GM13977 (cell line): ENCODE measurements at places on chromosomes 4 and X.

DNA sequence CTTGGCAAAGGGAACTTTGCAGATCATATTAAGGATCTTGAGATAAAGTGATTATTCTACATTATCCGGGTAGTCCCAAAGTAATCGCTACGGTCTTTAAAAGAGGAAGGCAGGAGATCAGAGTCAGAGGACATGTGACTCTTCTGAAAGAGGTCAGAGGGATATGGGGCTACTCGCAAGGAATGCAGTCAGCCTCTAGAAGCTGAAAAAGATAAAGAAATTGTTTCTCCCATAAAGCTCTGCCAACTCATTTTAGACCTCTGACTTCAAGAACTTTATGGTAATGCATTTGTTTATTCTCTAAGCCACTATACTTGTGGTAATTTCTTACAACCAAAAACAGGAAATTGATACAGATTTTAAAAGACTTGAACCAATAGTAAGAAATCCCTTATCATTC lies 48.6 kb downstream of the NPY5R start:
- DNase-seq, result no peak

GRCh38 chrX:16061296-16061695 lies 62.1 kb upstream of the GRPR start:
- DNase-seq, result no peak

GRCh38 chr4:83473966-83474365 lies 10.9 kb downstream of the ABRAXAS1 start:
- no peak for DNase-seq

DNA sequence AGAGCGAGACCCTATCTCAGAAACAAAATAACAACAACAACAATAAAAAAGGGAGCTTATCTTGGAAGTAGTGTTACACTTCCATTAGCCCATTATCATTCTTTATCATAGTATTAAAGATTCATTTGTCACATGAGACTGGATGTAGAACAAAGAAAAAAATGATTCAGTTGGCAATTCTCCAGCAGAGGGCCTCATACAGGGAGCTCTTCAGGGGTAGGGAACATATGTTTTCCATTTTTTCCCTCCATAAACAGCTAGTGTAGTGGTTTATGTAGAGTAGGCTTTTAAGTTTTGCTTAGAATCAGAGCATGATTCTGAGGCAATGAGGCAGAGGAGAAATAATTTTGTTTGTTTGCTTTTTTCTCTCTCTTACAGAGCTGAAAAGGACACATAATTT lies 5.8 kb downstream of the CPE start:
- DNase-seq, result no peak

DNA sequence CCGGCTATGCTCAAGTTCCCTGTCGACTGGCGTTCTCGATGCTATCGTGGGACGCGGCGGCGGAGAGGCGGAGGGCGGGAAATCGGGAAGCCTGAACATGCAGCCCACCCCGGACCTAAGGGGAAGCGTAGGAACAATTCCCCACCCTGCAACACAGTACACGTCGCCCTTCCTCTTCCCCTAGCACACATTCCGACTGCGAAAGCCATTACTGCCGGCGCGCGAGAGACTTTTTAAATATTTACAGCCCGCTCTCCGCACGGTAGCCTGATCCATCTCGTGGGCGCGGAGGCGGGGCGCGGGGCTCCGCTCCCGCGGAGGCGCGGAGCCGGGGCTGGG lies 48.1 kb upstream of the BCOR start:
- no peak for DNase-seq

DNA sequence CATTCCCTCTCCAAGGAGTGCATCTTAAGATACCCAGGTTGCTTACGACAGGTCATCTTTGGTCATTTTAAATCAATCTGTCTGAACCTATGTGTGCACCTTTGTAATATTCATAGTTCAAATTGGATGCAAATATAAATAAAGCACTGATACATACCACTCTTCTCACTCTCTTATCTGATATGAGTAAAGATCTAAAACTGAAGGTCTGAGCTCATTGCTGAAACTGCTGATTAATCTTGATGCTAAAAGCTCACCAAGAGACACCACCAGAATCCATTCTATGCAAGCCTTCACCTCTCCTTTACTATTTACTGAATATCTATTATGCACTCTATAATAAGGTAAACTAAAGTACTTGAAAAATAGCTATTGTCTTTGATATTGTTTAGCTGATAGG lies 16.6 kb downstream of the HSD17B13 start:
- DNase-seq, result peak; percentile 42

GRCh38 chr4:38003102-38003501 lies 42.9 kb downstream of the PTTG2 start:
- no peak for DNase-seq

- DNase-seq, result no peak
Measured at GRCh38 chr4:95417531-95417930, 131.2 kb downstream of the UNC5C start.

- DNase-seq, result no peak
Measured at GRCh38 chr4:176335421-176335820, 15.7 kb downstream of the SPCS3 start.

DNA sequence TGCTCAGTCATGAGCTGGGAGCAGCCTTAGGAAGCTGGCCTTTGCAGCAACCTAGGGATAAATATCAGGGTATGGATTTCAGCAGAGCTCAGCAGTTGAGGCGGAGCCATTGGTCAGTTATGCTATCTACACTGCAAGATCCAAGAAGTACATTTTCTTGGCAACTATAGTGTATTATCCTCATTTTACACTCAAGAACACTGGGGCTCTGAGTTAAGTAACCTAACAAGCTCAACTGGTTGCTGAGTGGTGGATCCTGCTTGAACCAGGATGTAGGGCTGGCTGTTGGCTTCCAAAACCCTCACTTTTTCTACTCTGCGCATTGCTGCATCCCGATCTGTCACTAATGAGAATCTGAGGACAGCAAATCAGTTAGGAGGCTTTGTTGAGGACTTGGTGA lies 1.5 kb upstream of the SCARB2 start:
- DNase-seq, result no peak

DNA sequence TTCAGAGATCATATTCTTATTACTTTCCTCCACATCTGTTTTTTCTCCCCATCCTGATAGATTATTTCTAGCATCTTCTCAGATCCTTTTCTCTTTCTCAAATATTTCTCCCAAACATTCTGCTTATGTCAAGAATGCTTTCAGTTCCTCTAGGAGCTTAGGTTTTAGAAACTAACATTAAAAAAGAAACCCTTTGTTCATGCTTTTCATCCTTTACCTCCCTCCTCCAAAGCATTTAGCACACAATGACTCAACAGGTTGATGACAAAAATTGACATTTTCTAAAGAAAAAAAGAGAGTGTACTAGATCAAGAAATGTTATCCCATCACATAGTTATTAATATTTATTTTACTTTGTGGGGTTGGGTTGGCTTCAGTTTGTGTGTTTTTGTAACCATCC lies 16.5 kb upstream of the ALB start:
- DNase-seq, result peak; percentile 4

DNA sequence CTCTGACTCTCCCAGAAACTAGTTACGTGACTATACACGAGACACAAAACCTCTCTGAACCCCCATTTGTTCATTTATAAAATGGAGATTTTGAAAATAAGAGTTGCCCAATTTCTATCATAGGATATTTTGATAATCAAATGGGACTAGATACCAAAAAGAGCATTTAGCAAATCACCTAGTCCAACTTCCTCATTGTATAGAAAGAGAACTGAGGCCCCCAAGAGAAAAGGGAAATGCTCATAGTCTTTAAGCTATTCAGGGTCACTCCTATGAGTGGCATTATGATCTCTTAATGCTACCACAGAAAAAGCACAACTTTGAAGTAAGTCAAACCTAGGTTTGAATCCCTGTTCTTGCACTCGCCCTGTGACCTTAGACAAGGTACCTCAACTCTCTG lies 62.7 kb downstream of the BMP15 start:
- DNase-seq, result no peak

- no peak for DNase-seq
Measured at GRCh38 chrX:115038406-115038805, 21.0 kb upstream of the IL13RA2 start.

- DNase-seq, result no peak
Measured at GRCh38 chrX:140503714-140504351, 1.0 kb downstream of the SOX3 start.

DNA sequence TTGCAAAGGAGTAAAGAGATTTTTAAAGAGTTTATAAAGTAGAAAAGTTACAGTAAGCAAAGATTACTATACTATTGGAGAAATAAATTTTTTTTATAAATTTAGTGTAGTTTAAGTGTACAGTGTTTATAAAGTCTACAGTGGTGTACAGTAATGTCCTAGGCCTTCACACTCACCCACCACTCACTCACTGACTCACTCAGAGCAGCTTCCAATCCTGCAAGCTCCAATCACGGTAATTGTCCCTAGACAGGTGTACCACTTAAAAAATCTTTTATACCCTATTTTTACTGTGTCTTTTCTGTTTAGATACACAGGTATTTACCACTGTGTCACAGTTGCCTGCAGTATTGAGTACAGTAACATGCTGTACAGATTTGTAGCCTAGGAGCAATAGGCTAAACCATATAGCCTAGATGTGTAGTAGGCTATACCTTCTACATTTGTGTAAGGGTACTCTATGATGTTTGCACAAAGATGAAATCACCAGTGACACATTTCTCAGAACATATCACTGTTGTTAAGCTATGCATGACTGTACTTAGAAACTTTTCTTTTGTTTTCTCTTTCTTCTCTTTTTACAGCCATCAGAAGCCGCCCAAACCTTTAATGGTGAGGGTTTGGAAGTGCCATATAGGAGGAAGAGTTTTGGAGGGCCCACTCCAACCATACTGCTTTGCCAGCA lies 11.8 kb upstream of the SH3RF1 start:
- DNase-seq, result no peak

- no peak for DNase-seq
Measured at GRCh38 chrX:135688137-135688536, 25.3 kb upstream of the CT45A1 start.

- no peak for DNase-seq
Measured at GRCh38 chr4:163967263-163967662, 472.8 kb downstream of the TMA16 start.

DNA sequence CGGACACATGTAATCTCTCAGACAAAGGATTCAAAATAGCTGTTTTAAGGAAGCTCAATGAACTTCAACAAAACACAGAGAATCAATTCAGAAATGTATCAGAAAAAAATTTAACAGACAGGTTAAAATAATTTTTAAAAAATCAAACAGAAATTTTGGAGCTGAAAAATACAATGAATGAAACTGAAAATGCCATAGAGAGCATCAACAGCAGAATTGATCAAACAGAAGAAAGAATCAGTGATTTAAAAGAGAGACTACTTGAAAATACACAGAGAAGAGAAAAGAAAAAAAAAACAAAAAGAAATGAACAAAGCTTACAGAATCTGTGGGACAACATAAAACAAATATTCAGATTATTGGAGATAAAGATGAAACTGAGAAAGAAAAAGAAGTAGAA lies 118.8 kb upstream of the GYPA start:
- no peak for DNase-seq

- DNase-seq, result no peak
Measured at GRCh38 chr4:112520598-112521122, 4.7 kb upstream of the NEUROG2 start.

GRCh38 chr4:158823461-158823873 lies 54.6 kb downstream of the FNIP2 start:
- DNase-seq, result no peak

GRCh38 chr4:165668694-165669093 lies 204.3 kb upstream of the TLL1 start:
- no peak for DNase-seq

DNA sequence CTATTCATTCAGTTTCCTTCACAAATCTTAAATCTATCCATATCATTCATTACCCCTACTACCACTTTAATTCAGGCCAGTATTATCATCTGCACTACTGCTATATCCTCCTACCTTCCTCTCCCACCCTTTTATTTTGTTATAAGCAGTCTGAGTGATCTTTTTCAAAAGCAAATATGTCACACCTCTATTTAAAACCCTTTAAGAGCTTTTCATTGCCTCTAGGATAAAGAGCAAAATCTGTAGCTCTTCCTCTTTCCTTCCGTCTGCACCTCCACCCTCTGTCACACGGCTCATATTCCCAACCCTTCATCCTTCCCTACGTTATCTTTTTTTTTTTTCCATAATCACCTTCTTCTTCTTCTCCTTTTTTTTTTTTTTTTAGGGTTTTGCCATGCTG lies 60.3 kb upstream of the SMIM10 start:
- DNase-seq, result no peak

DNA sequence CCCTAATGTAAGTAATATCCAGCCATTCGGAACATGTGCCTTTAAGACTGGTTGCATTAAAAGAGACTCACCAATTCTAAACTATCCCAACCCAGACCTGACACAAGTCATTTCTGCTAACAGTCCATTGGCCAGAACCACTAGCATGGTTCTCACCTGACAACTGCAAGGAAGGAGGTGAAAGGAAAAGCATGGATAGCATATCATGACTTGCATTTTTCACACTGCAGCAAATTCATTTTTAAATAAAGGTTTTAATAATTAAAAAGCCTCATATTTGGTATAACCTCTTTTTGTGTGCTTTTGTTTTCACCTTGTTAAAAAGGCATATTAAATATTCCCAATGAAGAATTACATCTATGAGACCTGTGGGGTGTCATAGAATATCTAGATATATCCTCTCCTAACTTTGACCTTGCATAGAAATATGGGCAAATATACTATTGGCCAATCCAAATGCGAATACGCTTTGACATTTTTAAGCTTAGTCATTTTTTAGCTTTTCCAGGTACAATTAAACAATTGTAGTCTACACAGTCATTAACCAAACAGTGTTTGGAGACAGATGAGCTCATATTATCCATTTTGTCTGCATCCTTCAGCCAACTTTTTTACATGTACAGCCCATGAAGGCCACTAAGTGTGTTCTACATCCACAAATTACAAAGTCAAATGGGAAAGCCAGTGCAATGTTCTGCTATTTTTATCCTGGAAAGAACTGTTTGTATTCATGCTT lies 295.3 kb downstream of the PDGFC start:
- no peak for DNase-seq

DNA sequence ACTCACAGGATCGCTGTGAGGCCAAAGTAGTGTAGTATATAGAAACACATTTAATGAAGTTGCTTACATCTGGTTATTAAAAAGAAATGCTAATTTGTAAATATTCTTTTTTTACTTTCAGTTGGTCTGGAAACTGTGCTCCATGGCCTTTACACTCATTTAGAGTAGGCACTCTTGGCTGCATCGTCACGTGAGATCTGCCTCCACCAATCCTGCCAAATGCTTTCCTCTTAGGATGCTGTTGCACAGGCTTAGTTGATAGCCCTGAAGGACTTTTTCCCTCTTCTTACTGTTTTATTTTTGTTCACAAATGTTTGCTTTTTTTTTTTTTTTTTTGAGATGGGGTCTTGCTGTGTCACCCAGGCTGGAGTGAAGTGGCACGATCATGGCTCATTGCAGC lies 6.3 kb downstream of the CPE start:
- no peak for DNase-seq

DNA sequence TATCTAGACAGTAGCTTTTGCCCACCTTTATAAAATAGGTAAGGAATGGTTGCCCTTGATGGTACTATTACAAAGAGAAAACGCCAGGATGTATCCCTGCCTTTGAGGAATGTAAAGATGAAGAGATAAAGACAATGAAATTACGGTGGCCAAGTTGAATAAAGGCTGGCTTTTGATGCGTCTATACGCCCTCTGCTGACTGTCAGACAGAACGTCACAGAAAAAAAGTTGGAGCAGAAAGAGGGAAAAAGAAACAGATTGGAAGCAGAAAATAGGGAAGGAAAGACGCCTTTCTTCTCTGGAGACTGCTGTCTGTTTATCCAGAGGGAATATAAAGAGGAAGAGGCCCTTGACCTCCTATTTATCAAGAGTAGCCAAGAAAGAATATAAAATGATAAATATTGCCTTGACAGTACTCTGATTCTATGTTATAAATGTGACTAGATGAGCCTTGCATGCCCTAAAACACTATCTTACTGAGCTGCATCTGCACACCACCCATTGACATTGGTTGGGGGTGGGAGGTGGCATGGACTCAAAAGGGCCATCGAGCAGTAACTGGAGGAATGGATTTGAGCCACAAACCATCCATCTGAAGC lies 30.6 kb downstream of the PCDH19 start:
- DNase-seq, result no peak
